Activated CD4-positive, alpha-beta memory T cell treated with anti-CD3 and anti-CD28 coated beads for 36 hours (primary cell): ENCODE measurements at places on chromosomes 4 and X. TPM values are rescaled to one million over a fixed set of nuclear protein-coding genes. Genes with fewer than 3 reads are reported as not detected.

- DNase-seq, result no peak
These were observed 38.8 kb downstream of the BTC start for GRCh38 chr4:74755486-74755885.

Gene USP27X
- total RNA-seq, result 2.0 TPM

DNA sequence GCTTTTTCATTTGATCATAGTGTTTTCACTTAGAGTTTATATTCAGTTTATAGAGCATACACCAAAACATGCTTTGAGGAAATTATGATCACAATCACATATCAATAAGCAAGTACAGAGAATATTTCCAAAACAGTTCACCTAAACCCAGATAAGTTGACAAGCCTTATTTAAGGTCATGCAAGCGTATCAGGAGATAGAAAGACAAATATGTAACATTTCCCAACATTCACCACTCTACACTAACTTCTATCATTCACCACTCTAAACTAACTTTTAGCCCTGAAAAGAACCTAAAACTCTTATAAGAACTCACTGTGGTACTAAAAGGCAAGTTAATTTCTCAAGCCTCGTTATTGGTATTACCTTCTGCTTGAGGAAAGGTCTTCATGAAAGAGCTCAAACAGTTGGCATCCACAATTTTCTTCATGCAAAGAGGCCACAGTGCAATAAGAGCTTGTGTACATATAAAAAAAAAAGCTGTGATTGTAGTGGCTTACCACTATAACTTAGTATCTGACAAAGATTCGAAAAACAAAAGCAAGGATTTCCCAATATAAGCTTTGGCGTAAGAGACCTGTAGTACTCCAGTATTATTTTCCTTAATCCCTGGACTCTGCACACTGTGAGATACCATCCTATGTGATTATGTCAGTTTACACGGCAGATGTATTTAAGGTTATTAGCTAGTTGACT lies 903.3 kb downstream of the STIM2 start:
- DNase-seq, result no peak

Gene TEX13B
- not detected for total RNA-seq

Gene GAGE12E
- not detected for total RNA-seq

GRCh38 chr4:109560687-109561461 lies 828 bp downstream of the MCUB start:
- peak; percentile 80 for DNase-seq

GRCh38 chrX:54419559-54420302 lies 20.5 kb upstream of the TSR2 start:
- no peak for DNase-seq

DNA sequence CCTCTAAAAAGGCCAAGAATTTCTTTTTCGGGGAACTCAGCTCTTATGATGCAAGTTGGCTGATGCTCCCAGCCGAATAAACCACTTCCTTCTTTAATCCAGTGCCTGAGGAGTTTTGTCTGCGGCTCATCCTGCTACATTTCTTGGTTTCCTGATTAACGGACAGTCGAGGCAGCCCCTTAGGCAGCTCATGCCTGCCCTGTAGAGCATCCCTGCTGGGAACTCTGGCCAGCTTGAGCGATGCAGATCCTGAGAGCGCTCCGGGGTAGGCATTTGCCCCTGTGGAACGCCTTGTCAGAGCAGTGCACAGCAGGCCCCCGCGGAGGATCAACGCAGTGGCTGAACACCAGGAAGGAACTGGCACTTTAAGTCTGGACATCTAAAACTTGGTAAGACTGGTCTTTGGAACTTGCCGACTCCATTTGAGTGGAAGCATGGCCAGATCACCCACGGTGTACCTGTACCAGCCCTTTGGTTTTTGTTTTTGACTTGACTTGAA lies 3.1 kb downstream of the CT45A10 start:
- DNase-seq, result no peak

Gene LINC00632
- 1.8 TPM for total RNA-seq

Gene MAGEB10
- total RNA-seq, result not detected
